ENCODE measurements at places on chromosomes 3 and 15.

- DNase-seq, result no peak
Measured at GRCh38 chr3:87727783-87728182, 331.0 kb downstream of the CGGBP1 start.

GRCh38 chr3:130088061-130088460 is 6.4 kb downstream of the ALG1L2 start:
- DNase-seq, result no peak

DNA sequence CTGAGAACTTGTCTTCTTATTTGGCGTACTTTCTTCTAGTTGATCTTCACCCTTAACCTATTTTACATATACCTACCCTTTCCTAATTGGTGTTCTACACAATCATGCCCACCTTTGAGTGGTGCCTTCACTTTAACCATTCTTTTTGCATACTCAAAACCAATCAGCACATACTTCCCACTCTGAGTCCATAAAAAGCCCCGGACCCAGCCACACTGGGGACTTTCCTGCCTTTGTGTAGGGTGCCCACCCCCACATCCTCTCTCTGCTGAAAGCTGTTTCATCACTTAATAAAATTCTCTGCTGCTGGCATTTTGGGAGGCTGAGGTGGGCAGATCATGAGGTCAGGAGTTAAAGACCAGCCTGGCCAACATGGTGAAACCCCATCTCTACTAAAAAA is 15.9 kb upstream of the CHST2 start:
- no peak for DNase-seq

GRCh38 chr15:100334905-100335304 is 6.9 kb downstream of the ADAMTS17 start:
- DNase-seq, result no peak

DNA sequence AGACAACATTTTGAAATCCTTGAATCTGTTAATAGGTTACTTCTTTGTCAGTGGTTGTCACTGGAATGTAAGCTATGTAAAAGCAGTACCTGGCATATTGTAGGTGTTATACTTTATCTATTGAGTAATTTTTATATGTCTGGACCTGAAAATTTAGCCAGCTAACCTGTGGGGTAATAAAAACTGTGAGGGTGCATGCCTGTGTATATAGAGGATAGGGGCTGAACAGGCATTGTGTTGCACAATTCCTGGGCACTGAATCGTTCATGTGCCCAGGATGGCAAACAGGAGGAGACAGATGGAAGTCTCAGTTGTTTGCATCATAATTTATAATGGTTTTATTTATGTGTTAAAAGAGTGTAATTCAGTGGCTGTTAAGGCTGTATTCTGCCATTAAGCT is 67.1 kb downstream of the ARMC8 start:
- DNase-seq, result no peak

DNA sequence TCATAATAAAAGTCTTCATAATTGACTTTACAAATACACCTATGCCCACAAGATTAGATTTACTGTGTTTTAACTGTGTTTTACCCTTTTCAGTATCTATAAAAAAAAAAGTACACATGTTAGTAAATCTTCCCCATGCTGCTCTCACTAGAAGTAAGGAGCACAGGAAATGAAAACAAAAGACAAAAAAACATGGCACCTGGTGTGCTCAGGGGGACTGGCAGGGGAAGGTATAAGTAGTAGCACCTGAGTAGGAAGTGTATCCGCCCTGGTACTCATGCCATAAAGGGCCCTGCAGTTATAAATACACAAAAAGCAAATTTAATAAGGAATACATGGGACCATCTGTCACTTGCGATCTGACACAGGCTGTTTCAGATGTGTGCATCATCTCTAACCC is 8.9 kb upstream of the ALDH1A2 start:
- DNase-seq, result no peak

DNA sequence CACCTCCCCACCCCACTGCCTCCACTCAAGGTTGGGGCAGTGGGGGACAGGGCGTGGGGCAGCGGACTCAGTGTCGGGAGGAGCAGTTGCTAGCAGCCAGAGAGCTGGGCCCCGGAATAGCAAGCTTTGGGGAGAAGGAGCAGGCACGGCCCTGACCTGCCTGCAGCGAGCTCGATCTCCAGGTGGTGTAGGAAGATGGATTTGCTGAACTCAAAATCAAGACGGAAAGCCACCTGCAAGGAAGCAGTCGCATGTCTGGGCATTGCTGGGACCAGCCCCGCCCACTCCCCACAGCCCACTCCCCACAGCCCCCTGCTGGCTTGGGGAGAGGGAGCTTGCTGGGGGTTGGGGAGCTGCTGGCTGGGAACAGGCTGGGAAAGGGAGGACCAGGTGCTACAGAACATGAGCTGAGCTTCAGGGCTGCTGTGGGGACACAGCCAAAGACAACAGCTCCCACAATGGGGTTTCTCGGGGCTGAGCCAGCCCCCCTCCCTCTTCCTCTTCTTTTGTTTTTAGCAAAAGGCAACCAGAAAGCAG is 38.0 kb downstream of the FEM1B start:
- no peak for DNase-seq

DNA sequence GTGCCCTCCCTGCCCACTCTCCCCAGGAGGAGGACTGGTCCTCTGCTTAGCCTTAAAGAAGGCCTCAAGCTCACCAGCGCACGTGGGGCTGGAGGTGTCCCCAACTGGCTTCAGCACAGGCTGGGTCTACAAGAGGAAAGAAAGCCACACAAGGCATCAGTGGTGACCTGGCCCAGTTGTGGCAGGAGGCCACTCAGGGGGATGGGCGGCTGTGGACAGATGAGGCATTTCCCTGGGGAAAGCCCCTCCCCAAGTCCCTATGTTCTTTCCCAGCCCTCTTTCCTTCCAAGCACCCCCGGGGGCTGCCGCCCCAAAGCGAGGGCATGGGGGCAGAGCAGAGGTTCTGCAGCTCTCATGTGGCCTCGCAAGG is 155.2 kb upstream of the TLE3 start:
- no peak for DNase-seq

- DNase-seq, result no peak
Measured at GRCh38 chr3:50275996-50276761, 2.7 kb upstream of the LSMEM2 start.

GRCh38 chr15:40929660-40930429 is 705 bp downstream of the DLL4 start:
- no peak for DNase-seq

DNA sequence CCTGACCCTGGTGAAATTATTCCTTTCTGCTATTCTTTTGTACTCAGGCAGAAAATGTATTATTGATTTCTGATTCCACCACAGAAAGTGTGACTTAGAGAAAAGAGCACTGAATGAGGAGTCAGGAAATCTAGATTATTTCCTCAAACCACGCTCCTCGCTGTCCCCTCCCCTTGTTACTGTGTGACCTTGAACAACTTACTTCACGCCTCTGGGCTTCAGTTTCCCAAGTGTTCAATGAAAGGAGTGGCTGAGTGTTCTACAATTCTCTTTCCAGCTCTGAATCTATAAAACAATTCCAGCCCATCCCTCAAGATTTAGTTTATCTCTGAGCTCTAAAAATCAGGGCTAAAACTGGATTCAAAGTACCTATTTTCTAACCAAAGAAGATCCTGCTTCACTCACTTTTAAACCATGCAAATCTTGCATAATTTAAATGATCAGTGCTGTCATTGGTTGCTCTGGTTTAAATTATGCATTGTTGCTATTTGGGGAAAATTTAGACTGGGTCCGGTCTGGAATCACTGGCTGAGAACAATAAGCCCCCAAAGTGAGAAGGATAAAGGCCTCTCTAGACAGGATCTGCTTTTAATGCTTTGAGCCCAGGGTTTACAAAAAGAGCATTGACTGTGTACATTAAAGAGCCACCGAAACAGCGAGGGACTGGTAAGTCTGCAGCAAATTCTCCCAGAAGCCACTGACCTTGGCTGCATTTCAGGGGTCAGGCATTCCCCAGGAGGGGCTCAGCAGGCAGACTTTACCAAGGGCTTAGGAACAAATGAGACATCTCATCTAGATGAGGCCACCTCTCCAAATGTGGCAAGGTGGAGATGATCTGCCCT is 3.2 kb downstream of the TNIK start:
- DNase-seq, result no peak

GRCh38 chr3:8709287-8709686 is 24.3 kb upstream of the CAV3 start:
- DNase-seq, result no peak

GRCh38 chr3:147940405-147941193 is 531.4 kb downstream of the ZIC1 start:
- no peak for DNase-seq

DNA sequence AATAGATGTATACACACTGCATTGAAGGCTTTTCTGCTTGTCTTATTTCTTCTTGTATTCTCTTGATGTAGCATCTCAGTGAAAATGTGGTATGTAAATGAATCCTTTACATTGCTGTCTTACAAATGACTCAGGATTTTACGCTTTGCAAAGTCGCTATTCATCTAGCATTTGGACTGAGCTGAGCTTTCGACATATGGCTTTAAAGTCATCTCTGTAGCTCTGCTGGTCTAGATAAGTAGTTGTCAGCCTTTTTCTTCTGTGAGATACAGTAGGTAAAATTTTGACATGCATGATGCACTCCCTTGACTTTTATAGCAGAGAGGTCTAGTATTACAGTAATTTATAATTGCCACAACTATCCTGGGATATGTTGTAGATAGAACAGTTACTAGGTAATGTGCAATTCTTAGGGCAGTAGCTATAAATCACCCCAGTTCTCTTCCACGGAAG is 16.8 kb downstream of the MEF2A start:
- DNase-seq, result no peak

- no peak for DNase-seq
Measured at GRCh38 chr15:84953136-84953535, 28.5 kb upstream of the PDE8A start.

DNA sequence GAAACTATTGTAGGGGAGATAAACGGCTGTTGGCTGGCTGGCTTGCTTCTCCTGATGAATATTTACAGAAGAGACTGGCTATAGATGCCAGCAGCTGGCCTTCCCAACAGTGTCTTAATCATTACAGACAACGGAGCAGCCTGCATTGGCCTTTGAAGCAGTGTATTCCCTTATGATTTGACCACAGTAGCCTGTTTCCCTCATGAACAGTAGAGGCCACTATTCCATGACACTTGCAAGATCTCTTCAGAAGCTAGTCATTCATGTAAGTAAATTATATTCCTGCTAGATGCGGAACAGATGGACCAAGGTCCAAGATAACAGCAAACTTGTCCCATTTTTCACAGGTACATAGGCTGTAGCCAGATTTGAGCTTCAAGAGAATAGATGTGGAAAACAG is 47.3 kb downstream of the TMCO5A start:
- DNase-seq, result no peak

GRCh38 chr15:70486451-70487386 is 276.6 kb downstream of the UACA start:
- DNase-seq, result no peak

Data from 8988T (cell line).